NCI-H1436 treated with DMSO at 0.1 percent for 48 hours (cell line): ENCODE measurements at places on chromosomes 3 and 15.

DNA sequence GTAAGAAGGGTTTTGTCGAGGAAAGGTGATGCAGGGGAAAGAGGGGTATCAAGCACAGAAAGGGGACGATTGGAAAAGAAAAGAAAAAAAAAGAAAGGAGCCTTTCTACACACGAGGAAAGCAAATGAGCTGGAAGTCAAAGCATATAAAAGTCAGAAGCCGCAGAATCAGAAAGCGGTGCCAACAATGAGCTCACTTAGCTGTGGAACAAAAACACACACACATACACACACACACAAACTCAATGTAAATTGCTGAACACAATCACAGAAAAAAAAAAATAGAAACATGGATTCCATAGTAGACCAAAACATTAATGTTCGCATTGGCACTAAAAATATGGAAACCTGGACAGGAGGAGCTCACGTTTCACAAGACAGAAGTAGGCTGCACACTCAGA, 63.4 kb upstream of the FEZF2 start:
- no peak for DNase-seq

- DNase-seq, result no peak
Observed at GRCh38 chr3:58657036-58657520, 9.5 kb downstream of the FAM3D start.

DNA sequence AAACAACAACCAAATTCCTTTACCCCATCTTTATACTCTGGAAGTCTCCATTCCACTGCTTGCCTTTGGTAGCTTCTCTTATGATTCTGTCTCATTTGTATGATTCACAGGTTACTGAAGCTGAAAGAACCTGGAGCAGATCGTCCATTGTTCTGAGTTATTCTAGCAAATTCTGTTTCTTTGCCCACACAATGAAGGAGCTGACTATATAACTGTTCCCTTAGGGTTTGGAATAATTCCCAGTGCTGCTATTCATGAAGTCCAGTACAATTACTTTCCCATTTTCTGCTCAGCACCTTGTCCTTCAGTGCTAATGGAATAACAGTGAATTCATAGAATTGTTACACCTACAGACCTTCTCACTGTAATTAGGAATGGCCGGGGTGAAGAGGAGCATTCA, 167.8 kb downstream of the CHST2 start:
- no peak for DNase-seq

GRCh38 chr3:117286488-117286887, 576.9 kb downstream of the TUSC7 start:
- no peak for DNase-seq

GRCh38 chr15:33152502-33153109, 41.9 kb downstream of the FMN1 start:
- DNase-seq, result no peak

- DNase-seq, result no peak
Observed at GRCh38 chr15:94305133-94305532, 73.8 kb downstream of the MCTP2 start.

GRCh38 chr15:88141269-88141889, 115.2 kb downstream of the NTRK3 start:
- DNase-seq, result no peak

DNA sequence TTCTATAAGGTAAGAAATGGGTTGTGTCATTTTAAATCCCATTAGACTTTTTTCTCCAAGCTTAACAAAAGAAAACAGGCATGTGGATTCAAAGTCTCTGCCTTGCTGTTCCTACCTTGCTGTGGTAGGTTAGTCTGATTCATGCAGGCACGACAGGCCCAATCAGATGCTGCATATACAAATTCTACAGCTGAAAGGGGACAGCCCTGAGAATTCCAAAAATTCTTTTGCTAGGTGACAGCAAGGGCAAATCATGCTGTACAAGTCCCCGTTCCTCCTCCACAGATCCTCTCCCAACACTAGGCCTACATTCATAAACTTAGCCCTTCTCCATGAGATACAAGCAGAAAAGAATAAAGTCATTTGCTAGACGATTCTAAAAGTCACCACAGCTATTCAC, 161.2 kb upstream of the THBS1 start:
- DNase-seq, result no peak

DNA sequence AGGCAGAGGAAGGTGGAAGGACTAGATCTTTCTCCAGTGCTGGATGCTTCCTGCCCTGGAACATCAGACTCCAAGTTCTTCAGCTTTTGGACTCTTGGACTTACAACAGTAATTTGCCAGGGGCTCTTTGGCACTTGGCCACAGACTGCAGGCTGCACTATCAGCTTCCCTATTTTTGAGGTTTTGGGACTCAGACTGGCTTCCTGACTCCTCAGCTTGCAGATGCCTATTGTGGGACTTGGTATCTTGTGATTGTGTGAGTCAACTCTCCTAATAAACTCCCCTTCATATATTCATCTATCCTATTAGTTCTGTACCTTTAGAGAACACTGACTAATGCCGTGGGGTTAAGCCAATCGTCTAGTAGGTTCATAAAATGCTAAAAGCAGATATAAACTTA, 8.8 kb upstream of the B3GNT5 start:
- no peak for DNase-seq

DNA sequence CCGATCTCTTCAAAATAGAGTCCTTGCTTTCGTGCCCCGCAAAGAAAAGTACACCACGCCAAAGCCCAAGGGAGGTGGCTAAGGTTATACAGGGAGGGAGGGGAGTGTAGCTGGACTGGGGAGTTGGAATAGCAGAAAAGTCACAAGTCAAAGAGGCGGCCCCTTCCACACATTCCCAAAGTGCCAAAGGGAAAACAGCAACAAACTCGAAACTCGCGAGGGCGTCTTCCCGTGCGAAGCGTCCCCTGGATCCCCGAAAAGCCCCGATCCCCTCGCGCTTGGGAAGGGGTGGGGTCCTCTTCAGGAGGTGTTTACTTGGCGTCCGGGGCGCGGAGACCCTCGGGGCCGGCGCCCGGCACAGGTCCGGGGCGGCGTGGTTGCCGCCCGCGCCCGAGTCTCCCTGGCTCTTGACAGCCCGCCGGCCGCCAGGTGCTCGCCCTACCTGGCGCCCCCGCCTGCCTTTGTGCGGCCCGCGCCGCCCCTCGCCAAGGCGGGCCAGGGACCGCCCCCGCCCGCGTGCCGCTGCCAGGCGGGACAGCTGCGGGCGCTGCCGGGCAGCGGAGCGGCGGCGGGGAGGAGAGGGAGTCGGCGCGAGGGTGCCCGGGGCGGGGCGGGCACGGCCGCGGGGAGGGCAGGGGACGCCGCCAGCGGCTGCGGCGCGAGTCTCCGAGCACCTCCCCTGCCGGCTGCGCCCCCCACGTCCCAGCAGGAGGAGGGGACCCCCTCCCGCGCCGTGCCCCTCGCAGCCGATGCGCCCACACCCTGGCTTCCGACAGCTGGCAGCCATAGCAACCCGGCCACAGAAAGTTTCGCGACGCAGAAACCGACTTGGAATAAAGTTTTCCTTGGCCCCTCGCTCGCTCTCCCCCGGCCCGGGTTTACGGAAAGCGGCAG, 966 bp downstream of the MYO1E start:
- DNase-seq, result no peak

DNA sequence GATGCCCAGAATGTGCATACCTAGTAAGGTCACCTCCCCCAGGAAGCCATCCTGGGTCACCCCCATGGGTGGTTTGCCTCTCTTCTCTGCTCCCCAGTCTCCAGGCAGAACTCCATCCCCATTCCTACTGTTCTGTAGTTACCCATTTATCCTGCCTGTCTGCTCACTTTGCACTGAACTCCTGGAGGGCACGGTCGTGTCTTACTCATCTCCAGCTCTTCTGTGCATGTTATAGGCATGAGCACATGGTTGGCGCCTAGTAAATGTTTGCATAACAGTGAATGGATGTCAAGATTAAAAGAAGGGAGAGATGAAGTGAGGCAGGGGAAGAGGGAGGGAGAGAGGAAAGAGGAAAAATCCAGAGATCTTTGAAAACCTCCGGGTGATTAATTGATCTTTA, 208.4 kb upstream of the TRIM42 start:
- DNase-seq, result no peak

- DNase-seq, result no peak
Observed at GRCh38 chr3:128068156-128068620, 16.0 kb downstream of the SEC61A1 start.

GRCh38 chr15:80491163-80491847, 87.1 kb downstream of the ARNT2 start:
- DNase-seq, result no peak

GRCh38 chr3:102141096-102141927, 292.0 kb downstream of the NFKBIZ start:
- DNase-seq, result no peak

DNA sequence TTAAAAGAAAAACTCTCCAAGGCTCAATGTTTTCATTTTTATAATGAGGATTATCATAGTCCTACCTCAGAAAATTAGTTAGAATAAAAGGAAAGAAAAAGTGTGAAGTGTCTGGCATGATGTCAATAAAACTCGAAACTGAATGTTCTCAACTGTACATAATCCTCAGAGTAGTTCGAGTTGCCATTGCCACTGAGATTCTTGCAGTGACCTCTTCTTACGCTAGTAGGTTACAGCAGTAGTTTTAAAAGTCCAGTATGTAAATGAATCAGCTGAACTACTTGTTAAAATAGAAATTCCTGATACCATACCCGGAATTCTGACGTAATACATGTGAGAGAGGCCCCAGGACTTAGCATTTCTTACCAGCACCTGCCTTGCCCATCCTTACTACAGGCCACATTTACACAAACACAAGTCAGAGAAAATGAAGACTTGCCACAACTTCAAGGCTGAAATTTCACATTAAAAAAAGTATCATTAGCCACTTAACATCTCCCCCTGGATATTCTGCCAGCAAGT, 502.6 kb downstream of the FGF12 start:
- DNase-seq, result no peak

- DNase-seq, result no peak
Observed at GRCh38 chr3:123096731-123097130, 29.9 kb downstream of the PDIA5 start.

DNA sequence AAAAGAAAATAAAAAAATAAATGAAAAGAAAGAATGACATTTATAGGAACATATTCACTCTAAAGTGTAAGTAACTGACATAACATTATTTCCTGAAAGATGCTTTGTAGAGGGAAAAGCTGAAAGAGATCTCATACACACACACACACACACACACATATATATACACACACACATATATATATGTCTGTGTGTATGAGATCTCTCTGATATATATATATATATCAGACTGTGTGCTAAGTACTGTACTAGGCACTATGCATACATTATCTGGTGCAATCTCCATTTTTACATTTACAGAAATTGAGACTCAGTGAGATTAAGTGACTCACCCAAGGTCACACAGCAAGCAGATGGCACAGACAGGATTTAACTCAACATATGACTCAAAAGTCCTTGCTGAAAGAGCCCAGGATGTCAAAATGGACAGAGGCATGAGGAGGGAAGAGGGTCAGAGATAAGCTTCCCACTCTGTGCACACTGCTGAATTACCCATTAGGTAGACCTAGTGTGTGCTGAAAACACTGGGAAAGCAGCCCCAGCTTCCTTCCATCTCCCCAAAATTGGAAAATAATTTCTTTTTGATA, 15.0 kb downstream of the BHLHE40 start:
- no peak for DNase-seq

- no peak for DNase-seq
Observed at GRCh38 chr15:87851497-87851896, 405.0 kb downstream of the NTRK3 start.

GRCh38 chr3:177157492-177157891, 39.8 kb downstream of the TBL1XR1 start:
- DNase-seq, result no peak

DNA sequence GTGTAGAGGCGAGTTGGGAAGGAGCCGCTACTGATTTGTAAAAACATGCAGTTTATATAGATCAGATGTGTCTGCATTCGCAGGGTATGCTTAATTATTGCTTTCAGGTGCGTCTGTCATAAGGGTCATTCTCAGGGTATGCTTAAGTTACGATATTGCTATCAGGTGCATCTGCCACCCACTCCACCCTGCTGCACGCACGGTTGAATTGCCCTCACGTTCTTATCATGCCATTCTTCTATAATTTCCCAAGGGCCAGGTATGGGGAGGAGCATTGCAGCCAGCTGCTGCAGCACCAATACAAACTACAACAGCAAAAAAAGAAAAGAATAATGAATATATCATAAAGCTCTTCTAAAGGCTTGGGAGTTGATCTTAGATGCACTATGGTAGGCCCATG, 230.0 kb downstream of the KBTBD8 start:
- DNase-seq, result no peak

- DNase-seq, result no peak
Observed at GRCh38 chr15:47337106-47337505, 380.2 kb upstream of the SEMA6D start.

- no peak for DNase-seq
Observed at GRCh38 chr3:140553591-140553990, 124.3 kb upstream of the TRIM42 start.

- no peak for DNase-seq
Observed at GRCh38 chr3:98763819-98764418, 779 bp downstream of the ST3GAL6 start.

GRCh38 chr3:128984596-128984995, 9.3 kb downstream of the CFAP92 start:
- no peak for DNase-seq
